ENCODE measurements at places on chromosomes 3 and 15.

GRCh38 chr3:15042936-15043335 lies 22.2 kb downstream of the MRPS25 start:
- no peak for DNase-seq

DNA sequence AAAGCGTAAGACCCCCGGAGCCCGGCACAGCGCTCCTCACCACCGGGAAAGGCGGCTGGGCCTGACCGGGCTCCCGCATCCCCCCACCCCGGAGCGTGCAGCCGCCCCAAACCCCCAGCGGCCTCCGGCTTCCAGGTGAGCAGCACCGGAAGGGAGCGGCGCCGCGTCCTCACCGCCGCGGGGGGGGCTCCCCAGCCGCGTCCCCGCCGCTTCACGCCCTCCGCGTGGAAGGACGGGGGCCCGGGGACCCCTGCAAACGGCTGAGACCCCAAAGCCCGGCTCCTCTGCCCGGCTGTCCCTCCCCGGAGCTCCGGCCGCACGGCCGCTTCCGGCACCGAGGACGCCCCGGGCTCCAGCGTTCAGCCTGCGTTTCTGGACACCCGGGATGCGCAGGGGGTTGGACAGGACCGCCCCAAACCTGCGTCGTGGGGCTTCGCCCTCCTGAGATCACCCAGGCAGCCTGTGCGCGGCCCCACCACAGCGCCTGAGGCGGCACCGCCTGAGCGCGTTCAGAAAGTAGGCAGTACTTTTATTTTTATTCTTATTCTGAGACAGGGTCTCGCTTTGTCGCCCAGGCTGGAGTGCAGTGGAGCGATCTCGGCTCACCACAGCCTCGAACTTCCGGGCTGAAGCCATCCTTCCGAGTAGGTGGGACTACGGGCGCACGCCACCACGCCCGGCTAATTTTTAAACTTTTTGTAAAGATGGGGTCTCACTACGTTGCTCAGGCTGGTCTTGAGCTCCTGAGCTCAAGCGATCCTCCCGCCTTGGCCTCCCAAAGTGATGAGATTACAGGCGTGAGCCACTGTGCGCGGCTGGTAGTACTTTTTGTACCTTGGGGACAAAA lies 51.6 kb upstream of the BLM start:
- no peak for DNase-seq

- no peak for DNase-seq
These were observed 89.0 kb upstream of the FGF12 start for GRCh38 chr3:192816351-192816750.

- DNase-seq, result no peak
These were observed 52.4 kb downstream of the PSMD6 start for GRCh38 chr3:63970631-63971475.

DNA sequence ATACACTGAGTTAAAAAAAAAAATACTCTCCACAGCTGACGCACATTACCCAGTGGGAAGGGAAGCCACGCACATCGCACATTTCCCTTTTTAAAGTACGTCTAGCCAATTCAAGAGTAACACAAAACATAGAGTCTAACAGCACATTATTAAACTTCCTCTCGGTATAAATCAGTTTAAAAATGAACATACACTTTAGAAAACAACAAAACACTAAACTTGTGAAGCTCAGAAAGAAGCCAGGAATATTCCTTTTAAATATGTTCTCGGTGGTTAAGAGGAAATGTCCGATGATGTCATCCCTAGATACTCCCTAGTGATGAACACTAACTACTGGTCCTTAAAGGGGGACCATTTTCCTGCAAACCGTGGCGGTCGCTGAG lies 721 bp downstream of the MYEF2 start:
- no peak for DNase-seq

- DNase-seq, result no peak
These were observed 78.5 kb upstream of the CHD2 start for GRCh38 chr15:92821491-92822116.

DNA sequence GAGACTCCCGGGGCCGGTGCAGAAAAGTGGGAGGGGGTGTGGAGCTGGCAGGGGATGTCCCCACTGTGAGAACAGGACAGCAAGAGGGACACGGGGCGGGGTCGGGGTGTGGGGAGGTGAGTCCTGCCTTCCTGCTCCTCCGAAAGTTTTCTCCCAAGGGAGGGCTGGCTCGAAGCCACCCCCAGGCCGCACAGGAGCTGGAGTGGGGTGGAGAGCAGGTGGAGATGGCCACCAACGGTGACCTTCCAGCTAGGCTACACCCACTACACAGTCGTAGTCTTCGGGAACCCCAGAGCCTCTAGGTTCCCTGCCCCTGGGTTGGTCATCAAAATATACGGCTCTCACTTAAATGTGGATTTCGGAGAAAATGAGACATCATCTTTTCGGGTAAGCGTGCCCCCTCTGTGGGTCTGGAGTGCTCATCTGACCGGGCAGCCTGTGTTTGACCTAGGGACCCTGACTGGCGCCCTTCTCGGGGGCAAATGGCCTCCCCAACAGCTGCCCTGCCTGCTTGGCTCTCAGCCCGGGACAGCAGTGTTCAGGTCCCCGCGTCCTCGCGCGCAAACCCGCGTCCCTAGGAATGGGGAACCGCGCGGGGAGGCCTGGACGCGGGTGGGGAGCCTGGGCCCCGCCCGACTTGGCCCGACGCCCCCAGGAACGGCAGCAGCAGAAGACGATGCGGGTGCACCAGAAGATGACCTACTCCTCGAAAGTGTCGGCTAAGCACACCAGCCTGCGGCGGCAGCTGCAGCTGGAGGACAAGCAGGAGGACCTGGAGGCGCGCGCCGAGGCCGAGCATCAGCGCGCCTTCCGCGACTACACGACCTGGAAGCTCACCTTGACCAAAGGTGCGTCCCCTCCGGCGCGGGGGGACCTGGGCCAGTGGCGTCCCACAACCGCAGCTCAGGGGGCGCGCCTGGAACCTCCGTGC lies 21.2 kb downstream of the CFAP100 start:
- no peak for DNase-seq

- no peak for DNase-seq
These were observed 29.8 kb downstream of the FSTL1 start for GRCh38 chr3:120420928-120421551.

DNA sequence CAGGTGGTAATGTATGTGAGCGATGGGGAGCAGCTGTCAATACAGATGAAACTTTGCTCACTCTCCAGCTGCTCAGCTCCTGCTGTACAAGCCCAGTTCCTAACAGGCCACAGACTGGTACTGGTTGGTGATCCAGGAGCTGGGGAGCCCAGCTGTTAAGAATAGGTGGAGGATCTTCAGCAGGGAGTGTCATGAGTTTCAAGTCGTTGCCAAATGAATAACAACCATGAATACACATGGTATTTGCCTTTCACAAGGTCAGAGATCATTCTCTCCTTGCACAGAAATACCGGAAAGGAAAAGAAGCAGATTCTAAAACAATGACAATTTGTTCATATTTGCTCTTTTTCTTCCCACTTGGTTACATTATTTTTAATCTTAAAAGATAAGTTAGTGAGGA lies 5.1 kb downstream of the PLSCR1 start:
- no peak for DNase-seq

All from T-helper 9 cell (primary cell).